D721Med (cell line): ENCODE measurements at places on chromosomes 12 and 14.

GRCh38 chr12:48352157-48352760 lies 1.5 kb upstream of the ZNF641 start:
- DNase-seq = no peak

- no peak for DNase-seq
Measured at GRCh38 chr14:55418411-55418810, 6.8 kb upstream of the ATG14 start.

DNA sequence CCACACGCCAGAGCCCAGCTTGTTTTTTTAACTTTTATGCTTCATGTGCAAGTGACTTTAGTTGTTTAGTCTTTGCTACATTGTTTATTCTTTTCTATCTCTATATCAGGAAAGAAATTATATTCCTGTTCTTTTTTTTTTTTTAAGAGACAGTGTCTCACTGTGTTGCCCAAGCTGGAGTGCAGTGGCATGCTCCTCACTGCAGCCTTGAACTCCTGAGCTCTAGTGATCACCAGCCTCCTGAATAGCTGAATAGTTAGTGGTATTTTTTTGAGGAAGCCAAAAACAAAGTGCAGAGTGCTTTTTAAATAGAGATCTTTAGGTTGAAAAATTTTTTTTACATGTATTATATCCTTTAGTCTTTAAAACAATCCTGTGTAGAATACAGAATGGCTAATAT lies 58.2 kb downstream of the ETNK1 start:
- DNase-seq = no peak

GRCh38 chr12:13536219-13536910 lies 339.8 kb downstream of the EMP1 start:
- DNase-seq = no peak

DNA sequence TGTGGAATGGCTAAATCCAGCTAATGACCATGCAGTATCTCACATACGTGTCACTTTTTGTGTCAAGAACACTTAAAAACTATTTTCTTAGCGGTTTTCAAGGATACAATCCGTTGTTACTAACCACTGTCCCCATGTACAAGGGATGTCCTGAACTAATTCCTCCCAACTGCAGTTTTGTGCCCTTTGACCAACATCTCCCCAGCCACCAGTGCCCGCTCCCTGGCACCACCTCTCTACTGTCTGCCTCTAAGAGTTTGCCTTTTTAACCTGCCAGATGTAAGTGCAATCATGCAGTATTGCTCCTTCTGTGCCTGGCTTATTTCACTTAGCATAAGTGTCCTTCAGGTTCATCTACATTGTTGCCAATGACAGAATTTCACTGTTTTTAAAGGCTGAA lies 315.7 kb downstream of the TMEM121 start:
- no peak for DNase-seq

DNA sequence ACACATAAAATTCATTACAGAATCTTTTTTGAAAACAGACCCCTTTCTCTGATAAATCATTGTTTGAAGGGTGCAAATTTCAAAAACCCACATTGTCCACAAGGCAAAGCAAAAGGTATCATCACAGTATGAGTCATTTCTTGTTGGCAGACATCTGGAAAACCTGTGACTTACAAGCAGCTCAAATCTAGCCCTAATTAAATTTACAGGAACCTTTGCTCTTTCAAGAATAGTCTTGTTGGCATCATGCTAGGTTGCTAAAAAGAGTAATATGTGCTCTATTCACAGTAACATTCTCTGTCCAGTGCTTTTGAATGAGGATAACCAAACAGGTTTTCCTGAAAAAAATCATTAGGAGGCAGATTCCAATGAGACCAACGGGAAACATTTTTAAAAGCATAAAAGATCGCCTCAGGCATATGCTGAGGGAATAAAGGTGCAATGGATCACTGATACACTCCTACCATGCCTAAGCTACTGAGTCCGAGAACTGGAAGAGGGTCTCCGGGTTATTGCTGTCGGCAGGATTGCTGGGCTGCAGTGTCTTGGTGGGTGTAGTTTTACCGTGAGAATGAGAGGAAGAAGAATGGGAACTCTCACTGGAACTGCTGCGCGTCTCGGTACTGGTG lies 55.5 kb upstream of the TTC7B start:
- no peak for DNase-seq
